Activated naive CD4-positive, alpha-beta T cell (primary cell): ENCODE measurements at places on chromosomes 11 and 22.

DNA sequence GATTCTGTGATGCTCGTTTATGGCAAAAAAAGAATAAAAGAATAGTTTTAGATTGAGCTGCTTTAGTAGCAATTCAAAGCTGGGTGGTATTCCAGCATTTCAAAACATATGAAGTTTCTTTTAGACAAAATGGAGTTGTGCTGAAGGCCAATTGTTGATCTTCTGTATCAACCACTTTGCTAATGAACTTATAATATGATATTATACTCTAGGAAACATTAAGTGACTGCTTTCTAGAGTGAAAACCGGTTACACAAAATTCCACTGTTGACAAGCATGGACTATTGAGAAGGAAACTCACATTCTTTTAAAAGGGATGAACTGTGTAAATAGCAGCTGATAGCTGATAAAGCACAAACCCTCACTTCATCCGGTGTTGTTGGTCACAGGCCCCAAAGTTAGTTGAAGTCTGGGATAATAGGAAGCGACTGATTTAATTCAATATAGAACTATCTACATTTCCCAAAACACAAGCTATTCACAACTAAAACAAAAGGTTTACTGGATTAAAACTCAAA is 255.1 kb downstream of the CADM1 start:
- no peak for DNase-seq

- no peak for DNase-seq
Observed at GRCh38 chr11:78788533-78788932, 213.9 kb upstream of the NARS2 start.

GRCh38 chr11:131665344-131665968 is 295.0 kb downstream of the NTM start:
- DNase-seq, result no peak

GRCh38 chr22:37564111-37564711 is 3.9 kb downstream of the CDC42EP1 start:
- no peak for DNase-seq

DNA sequence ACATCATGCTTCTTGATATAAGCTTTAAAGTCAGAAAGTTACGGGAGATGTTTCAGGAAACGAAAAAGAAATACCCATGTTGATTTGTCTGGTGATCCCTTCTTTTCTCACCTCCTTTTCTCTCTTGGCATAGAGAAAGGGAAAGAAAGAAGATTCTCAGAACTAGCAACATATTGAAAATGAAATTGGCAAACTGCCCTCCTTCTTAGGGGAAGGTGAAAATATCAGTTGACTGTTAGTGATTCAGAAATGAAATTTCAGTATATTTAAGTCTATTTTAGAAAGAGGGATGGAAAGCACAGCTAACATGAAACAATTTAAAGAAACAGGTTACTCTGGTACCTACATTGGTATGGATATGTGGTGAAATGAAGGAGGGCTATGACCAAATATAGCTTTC is 918.1 kb downstream of the METTL15 start:
- no peak for DNase-seq

- DNase-seq, result no peak
Observed at GRCh38 chr22:31616315-31616980, 45.6 kb downstream of the PISD start.

- no peak for DNase-seq
Observed at GRCh38 chr11:65411681-65412070, 10.9 kb upstream of the NEAT1 start.

DNA sequence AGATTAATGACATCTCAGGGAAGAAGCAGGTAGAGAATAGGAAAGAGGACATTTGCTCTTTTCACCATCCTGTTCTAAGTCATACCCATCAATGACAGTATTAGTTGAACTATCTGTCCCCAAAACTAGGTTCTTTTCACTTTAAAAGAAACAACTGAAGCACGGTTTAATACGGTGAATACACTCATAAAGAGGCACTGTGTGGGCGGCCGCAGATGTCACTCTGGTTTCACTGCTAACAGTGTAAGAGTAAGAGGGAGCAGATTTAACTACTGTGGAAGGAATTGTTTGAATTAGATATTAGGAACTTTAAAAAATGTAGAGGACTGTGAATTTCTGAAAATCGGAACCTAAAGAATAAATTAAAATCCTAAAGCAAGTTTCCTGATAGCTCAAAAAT is 49.5 kb downstream of the VSIG10L2 start:
- DNase-seq, result no peak

DNA sequence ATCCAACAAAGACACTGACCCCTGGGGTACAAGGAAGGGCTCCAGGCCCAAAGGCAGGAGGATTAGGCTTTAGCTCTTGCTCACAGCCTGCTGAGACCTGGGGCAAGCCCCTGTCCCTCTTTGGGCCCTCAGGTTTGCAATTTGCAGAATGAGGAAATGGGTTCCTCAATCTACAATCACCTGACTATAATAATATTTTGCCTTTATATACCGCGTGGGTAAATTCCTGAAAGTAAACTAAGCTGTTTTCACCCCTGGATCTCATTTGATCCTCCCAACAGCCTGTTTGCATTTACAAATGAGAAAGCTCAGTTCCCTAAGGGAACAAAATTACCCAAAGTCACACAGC is 797 bp downstream of the STARD10 start:
- no peak for DNase-seq

- no peak for DNase-seq
Observed at GRCh38 chr11:11169715-11170351, 183.2 kb downstream of the CSNK2A3 start.

GRCh38 chr11:126032375-126032774 is 30.3 kb downstream of the CDON start:
- DNase-seq, result no peak

DNA sequence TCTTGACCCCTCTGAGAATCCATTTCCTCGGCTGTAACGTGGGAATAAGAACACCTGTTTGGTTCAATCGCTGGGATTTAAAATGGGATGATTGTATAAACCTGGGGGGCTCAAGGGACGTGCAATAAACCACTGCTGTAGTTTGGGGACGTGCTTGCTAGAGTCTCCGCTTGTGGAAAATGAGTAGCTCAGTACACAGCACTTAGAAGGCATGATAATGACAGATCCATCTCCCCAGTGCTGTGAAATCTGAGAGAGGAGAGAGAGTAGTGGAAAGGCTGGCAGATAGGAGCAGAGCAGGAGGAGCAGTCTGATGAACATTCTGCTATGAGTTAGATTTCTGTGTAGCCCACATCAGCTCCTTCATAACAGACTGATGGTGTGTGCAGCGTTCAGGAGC is 256.5 kb downstream of the MN1 start:
- DNase-seq, result no peak

DNA sequence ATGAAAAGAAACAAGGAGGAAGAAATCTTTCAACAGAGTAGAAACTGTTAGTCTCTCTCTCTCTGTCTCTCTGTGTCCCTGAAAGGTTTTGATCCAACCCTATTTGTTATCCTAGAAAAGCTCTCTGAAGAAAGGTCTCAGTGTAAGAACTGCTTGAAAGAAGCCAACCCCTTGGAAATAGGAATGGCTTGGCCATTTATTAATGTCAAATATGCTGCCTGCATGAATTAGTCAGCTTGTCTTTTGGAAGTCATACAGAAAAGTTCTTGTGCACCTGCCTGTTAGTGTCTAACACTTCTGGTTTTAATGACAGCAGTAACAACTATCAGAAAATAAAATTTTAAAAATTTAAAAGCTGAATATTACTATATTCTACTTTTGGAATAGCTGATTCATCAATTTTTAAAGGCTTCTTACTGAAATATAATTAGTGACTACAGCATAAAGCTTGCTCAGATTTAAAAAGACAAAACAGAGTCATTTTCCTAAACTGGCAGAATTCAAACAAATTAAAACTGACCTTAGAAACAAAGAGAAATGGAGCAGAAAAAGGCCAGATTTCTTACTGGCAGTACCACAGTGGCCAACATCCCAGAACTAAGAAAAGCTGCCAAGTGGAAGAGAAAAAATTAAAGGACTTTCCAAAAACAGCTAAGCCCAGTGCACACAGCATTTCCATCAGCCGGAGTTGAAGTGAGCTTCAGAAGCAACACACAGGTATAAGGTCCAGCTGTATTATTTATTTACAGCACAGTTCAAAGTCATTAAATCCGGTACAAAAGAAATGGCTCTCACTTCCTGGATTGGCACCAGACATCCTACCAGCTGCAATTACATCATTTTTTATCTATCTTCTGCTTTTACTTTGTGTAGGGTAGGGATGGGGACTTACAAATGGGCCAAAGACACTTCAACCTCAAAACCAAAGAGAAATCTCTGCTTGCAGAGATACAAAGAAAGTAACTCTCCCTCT is 76.3 kb downstream of the PRCP start:
- DNase-seq, result no peak

DNA sequence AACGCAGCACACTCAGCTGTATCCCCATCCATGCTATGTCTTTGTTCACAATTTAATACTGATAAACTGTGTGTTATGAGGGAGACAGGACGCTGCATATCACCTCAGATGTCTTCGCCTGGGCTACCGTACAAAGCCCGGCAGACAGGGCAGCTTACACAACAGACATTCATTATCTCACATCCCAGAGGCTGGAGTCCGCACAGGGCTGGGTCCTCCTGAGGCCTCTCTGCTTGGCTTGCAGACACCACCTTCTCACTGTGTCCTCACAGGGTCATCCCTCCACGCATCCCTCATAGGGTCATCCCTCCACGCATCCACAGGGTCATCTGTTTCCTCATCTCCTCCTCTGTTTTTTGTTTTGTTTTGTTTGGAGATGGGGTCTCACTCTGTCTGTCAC is 61.2 kb downstream of the SHANK2 start:
- no peak for DNase-seq

DNA sequence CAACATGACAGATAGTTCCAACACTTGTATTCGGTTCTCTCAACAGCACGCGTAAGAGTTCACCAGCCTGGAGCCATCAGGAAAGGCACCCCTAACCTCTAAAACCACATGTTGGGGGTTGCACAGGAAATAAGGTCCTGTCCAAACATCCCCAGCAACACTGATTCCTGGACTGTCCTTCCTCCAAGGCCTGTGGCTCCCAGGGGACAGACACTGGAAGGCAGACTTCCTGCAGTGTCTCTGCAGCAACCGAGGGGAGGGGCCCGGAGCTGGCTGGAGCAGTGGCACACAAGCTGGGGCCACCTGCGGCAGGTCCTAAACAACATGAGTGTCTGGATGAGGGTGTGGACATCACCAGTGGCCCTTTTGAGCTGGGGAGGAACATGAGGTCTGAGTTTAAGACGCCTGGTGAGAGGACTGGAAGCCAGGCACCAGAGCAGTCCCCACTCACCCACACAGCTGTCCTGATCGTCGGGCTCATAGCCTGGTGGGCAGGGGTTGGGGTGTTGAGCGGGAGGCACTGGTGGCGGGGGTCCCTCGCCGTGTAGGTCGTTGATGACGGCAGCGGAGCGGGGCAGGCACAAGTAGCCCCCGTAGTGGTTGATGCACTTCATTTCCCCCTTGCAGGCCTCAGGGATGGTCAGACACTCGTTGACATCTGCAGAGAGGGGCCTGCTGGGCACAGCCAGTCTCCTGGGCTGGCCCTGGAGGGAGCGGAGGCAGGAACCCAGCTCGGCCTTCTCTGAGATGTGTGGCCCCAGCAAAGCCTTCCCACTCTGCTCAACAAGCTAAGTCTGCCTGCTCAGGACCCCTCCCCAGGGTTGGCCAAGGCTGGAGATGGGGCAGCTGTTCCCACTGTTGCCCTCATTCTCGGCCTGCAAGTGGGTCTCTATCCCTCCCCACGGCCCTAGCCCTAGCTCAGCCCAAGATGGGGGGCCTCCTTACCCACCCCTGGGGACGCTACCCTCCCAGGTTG is 1.6 kb downstream of the EFEMP2 start:
- no peak for DNase-seq

GRCh38 chr22:37150701-37151100 is 985 bp upstream of the IL2RB start:
- no peak for DNase-seq

DNA sequence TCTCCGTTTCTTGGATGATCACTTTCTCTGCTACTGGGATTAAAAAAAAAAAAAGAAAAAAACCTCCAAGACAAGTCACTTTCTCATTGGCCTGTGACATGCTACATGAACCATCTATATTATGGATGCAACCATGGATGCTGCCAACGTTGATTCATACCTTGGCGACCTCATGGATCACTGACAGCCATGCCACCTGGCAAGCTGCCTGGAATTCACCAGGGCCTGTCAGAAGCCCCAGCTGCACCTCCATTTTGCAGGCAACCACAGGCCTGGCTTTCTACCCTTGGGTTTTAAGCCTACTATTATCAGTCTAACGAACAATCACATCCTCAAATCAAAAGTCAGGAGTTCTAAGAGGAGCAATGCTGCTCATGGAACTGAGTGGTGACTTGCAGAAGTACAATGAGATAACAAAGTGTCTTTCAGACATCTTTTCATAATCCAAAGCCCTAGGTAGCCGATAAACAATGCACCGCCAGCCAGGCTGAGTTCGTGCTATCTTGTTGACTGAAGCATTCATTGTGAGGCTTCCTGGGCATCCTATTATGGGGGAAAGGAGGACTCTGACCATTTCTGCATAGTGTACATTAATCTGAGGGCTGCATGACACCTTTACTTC is 48.0 kb upstream of the CADM1 start:
- no peak for DNase-seq

- DNase-seq, result no peak
Observed at GRCh38 chr11:2881981-2882375, 3.6 kb downstream of the CDKN1C start.

DNA sequence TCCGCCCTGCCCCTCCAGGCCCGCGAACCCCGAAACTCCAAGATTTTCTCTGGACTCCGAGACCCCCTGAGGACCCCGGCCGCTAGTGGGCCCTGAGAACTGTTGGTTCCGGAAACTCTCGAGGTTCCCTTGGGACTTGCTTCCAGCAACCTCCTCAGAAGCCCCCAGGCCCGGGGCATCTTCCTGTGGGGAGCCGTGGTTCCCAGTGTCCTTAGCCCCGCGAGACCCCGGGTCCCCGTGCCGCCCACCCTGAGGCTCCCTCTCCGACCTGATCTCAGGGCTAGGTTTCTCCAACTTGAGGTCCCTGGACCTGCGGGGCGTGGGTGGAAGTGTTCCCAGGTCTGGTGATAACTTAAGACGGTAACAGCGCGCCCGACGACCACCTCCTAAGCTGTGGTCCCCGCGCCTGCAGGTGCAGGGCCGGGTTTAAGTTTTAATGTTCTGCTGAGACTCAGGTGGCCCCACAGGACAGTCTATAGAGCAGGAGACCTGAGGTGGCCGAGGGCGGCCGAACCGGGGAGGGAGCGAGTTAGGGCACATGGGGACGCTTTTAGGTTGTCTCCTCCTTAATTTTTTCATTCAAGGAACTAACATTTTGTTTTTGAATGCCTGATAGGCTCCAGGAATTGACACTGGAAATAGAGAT is 720 bp downstream of the FAM118A start:
- no peak for DNase-seq

DNA sequence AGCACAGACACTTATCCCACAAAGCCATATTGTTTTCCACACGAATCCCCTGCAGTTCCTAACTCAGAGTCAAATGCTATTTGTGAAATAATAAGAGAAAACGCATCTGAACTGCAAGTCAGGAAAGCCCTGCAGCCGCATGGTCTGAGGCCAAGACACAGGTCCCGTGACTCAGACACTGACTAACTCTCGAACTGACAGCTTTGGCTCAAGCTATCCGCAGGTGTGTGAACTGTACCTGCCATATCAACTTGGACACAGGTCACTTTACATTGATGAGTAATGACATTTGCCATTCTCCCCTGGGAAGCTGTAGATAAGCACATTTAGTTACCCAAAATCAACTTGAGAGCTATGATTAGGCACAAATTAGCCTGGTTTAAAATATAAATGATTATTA is 34.9 kb upstream of the NFRKB start:
- no peak for DNase-seq
